Stimulated activated CD4-positive, alpha-beta T cell treated with anti-CD3 and anti-CD28 coated beads, Interleukin-1b, Interleukin-23, amount 100 ng/mL, for 1 hour (primary cell): ENCODE measurements at places on chromosomes 11 and 22.

DNA sequence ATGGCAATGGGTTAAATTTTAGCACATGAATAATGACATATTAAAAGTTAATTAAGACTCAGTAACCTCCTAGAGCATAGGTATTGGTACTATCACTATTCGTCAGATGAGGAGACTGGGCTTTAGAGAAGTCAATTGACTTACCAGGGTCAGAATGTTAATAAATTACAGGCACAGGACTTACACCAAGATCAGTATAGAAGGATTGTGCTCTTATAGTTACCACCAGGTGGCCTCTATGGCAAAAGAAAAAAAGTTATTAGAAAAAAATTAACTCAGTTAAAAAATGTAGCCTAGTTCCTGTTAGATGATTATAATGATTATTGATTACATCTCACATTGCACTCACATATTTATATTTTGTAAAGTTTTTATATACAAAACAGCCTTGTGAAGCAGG is 1163.7 kb downstream of the FAM181B start:
- no peak for DNase-seq

- no peak for DNase-seq
These were observed 477.7 kb upstream of the CADM1 start for GRCh38 chr11:115981814-115982471.

DNA sequence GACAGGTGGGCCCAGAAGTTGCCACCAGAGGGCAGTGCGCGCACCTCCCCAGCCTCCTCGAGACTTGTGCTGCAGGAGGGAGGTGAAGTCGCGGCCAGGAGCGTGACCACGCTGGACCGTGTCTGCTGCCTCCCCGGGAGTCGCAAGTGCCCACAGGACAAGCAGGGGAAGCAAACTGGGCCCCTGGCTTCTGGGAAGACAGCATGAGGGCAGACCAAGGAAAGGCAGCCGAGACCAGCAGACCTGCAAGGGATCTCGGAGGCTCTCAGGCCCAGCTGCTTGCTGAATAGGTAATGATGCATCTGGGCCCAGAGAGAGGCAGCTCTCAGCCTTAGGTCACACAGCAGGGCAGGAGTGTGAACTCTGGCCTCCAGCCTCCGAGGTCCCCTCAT is 17.0 kb upstream of the IL2RB start:
- DNase-seq, result peak; percentile 80

- DNase-seq, result no peak
These were observed 231.6 kb downstream of the CASP12 start for GRCh38 chr11:104666624-104667023.

GRCh38 chr22:42697542-42698013 is 23.1 kb downstream of the A4GALT start:
- DNase-seq, result no peak

DNA sequence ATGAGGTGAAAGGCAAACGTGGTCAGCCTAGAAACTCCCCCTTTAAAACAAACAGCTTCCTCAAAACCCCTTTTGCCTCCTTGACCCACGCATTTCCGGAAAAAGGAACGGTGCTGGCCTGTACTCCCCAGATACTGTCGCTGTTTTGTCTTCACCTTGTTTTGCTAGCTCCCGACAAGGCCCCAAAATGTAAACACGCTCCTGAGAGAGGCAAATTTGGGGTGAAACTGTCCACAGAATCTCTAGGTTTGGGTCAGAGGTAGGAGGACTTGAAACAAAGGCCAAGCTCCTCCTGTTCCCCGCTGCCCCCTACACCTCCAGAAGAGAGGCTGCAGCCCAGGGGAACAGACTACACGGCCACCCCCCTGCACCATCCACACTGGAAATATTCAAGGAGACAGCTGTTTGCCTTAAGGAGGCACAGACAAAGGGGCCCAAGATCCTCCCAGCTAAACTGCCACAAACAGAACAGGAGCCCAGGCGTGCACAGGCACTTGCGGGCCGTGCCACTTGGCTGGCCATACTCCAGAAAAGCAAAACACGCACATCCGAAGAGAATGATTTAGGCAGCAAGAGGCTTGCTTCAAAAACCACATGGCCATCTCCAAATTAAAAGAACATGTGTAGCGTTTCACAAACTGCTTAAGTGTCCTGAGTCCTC is 160.5 kb upstream of the GRK3 start:
- DNase-seq, result no peak

GRCh38 chr11:17287058-17287457 is 10.5 kb downstream of the NUCB2 start:
- DNase-seq, result no peak

DNA sequence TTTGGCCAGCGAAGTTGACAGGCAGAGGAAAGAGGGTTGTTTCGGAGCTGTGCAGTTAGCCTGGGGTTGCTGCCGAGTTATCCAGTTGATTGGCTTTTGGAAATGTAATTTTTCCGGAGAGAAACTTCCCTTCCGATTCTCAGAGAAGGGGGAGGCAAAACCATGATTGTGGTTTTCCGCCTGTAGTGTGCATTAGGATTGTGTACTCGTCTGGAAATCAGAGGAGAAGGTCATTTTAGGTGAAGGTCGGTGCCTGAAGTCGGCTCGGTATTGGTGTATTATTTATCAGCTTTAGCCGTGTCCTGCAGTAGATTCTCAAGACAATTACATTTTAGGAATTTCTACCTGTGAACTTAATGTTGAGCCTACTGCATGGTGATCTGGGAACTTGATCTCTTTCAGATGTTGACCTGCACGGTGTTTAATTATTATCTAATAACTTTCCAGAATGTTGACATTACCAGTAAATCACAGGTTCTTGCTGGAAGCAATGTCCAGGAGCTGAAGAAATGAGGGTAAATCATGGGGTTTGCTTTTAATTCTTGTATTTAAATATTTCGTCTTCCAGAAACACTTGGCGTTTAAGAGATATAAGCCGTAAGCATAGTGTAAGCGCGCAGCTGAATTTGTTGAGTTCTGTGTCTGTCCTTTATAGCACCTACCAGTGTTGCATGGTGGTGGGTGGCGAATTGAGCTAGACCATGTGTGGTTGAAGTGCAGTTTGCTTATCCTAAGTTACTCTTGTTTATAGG is 1.3 kb downstream of the ARHGEF12 start:
- no peak for DNase-seq

DNA sequence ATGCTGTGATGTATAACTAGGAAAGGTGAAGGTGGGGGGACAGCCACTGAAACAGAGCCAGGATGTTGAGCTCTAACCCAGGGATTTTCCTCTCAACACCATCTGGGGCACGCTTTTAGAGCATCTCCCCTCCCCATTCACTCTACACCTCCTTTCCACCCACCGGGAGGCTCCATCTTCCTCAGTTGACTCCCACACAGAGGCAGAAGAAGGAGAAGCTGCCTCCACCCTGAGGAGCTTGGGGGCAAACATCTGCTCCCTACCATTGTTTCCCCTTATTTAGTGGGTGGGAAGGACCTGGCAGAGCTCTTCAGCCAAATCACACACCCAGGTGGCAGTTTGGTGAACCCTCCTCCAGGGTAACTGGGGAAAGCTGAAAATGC is 50.0 kb upstream of the ADA2 start:
- DNase-seq, result no peak

DNA sequence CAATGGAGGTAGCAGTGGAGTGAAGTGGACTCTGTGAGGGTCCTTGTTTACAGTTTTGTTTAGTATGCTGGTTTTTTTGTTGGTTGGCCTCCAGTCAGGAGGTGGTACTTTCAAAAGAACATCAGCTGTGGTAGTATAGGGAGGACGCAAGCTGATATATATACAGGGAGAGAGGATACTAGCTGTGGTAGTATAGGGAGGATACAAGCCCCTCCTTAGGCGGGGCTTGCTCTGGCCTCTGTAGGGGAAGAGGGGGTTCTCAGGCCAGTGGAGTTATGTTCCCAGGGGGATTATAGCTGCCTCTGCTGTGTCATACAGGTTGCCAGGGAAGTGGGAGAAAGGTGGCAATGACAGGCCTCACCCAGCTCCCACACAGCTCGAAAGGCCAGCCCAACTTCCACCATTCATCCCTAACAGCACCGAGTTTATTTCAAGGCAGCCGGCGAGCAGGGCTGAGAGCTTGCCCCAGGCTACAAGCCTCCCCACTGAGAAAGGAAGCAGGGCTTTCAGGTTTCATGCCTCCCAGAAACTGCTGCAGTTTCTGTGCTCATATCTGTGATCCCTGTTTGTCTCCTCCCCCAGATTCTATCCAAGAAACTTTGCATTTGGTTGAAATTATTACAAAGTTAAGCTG is 10.4 kb downstream of the OR52E6 start:
- no peak for DNase-seq

DNA sequence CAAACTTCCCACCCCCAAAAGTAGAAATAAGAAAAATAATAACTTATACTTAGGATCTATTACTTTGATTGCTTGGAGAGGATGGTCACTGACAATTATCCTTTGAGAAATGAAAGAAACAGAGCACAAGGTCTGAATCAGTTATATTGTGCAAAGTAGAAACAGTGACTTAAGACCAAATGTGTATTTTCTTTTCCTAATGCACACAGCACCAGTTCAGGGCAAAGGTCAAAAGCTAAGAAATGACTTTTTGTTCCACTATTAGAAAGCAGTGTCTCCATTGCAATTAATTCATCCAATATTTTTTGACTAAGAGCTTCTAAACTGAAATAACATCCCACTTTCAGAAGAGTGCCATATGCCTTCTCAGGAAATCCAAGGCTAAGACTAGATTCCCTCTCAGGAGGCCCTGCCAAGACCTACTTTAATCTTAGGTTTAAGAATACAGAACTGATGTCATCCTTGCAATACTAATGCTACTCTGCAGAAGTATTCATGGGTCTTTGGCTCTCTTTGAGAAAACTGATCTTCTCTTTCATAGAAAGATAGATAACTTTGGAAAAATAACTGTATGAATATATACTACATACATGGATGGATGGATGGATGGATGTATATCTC is 147.0 kb downstream of the APOL5 start:
- DNase-seq, result no peak

- no peak for DNase-seq
These were observed 10.2 kb downstream of the ROBO3 start for GRCh38 chr11:124875401-124875800.

DNA sequence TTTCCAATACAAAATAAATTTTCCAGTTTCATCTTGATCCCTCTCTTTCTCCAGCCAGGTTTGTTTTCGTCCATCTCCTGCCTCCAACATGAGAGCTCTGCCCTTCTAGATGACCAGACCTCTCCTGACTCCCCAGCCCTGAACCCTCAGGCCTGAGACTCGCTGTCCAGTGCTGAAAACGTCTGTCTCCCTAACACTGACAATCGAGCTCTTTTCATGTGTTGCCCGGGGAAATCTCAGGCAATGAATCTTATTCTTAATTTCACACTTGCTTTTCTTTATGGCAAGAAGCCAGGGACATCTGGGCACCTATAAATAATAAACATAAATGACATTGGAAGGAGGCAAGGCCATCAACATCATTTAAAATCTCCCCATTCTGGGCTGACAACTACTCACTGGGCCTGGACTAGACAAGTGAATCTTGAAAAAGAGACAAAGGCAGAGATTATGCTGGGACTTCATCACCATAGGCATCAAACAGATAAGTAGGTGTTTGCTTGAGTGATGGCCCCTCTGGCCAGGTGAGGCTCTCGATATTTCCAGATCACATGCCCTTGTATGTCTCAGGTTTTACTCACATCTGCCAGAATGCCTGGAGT is 274.5 kb upstream of the B3GAT1 start:
- DNase-seq, result no peak

GRCh38 chr22:41563051-41563711 is 2.4 kb downstream of the CSDC2 start:
- DNase-seq, result no peak

- peak; percentile 31 for DNase-seq
These were observed 42.7 kb downstream of the RTL6 start for GRCh38 chr22:44455151-44455962.
